ENCODE measurements at places on chromosomes 16 and 17. TPM values are rescaled to one million over a fixed set of nuclear protein-coding genes. Genes with fewer than 3 reads are reported as not detected.
A peak's percentile ranks its signal among the peaks of the same experiment; 100 is the strongest.

TTLL6 gene
- not detected for total RNA-seq

CTRB1 gene
- total RNA-seq = not detected

KRTAP9-8 gene
- total RNA-seq = not detected

SLC13A2 gene
- total RNA-seq = not detected

OR1A1 gene
- total RNA-seq = not detected

SOST gene
- 0.09 TPM for total RNA-seq

NTHL1 gene
- total RNA-seq = 36.1 TPM

KRTAP2-1 gene
- not detected for total RNA-seq

SLC47A2 gene
- not detected for total RNA-seq

HOXB4 gene
- 7.0 TPM for total RNA-seq

GRIN2A gene
- 3.4 TPM for total RNA-seq

SLC13A5 gene
- not detected for total RNA-seq

GRCh38 chr16:66189951-66190350 is 176.5 kb upstream of the CDH5 start:
- peak; percentile 98 for DNase-seq

DNA sequence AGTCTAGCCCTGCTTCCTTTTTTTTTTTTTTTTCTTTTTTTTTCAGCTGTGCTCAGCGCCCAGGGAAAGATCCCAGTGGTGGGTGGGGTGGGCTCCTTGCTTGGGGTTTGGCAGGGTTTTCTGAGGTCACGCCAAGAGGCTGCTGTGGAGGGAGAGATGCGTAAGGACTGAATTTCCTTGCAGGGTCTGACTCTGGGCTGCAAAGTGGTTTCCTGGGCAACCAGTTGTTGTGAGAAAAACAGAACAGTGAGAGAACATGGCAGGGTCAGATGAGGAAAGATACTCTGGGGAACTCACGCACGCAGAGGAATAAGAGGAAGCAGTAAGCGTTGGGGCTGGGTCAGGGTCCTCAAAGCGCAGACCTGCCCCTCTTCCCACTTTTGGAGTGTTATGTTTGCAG is 119.5 kb downstream of the IRF8 start:
- DNase-seq = peak; percentile 25

GRCh38 chr17:58412961-58413586 is 4.3 kb downstream of the RNF43 start:
- DNase-seq = no peak

- no peak for DNase-seq
Measured at GRCh38 chr17:19569785-19570543, 36.3 kb downstream of the SLC47A1 start.

DNA sequence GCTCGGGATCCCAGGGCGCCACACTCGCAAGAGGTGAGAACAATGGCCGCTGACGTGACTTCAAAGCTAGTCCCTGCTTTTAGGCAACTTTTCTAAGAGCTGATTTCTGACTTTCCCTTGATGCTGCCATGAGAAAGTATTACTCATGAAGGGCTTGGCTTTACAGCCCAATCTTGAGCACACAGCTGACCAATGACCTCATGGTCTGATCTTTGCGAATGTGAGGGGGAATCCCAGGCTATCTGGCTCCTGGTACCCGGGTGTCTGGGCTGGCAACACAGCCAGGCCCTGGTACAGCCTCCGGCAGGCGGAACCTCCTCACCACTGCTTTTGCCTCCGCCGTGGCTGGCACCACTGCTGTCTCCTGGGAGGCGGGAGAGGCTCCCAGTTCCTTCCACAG is 17.5 kb downstream of the NDUFAF8 start:
- peak; percentile 80 for DNase-seq

- DNase-seq = no peak
Measured at GRCh38 chr17:19800571-19800970, 52.5 kb upstream of the ALDH3A1 start.

- no peak for DNase-seq
Measured at GRCh38 chr17:78563189-78564145, 13.7 kb downstream of the DNAH17 start.

DNA sequence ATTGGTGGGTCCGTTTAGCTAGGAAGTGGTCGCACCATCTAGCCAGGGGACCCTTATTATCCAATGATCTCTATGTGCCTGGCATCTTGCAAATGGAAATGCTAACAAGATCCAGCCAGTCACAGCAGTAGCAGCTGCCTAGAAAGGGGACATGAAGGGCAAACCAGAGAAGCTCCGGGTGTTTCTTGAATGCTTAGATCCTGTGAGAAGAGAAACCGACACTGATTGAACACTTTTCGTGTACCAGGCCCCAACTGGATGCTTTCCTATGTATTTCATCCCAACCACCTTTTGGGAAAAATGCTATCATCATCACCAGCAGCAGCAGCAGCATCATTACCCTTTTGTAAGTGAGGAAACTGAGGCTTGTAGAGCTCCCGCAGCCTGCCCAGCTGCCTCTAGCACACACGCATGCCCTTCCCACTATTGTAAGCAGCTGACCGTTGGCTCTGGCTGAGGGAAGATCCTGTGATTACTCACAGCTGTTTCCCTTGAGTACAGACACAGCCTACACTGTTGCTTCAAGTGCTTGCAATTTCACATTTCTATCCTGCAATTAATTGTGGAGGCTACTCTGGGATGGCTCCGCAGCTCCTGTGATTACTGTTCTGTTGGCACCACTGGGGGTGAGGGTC is 180.7 kb upstream of the CACNG5 start:
- DNase-seq = peak; percentile 51

GRCh38 chr17:74117999-74118421 is 85.5 kb upstream of the RPL38 start:
- no peak for DNase-seq

- peak; percentile 98 for DNase-seq
Measured at GRCh38 chr16:58494981-58495520, 4.9 kb upstream of the NDRG4 start.

DNA sequence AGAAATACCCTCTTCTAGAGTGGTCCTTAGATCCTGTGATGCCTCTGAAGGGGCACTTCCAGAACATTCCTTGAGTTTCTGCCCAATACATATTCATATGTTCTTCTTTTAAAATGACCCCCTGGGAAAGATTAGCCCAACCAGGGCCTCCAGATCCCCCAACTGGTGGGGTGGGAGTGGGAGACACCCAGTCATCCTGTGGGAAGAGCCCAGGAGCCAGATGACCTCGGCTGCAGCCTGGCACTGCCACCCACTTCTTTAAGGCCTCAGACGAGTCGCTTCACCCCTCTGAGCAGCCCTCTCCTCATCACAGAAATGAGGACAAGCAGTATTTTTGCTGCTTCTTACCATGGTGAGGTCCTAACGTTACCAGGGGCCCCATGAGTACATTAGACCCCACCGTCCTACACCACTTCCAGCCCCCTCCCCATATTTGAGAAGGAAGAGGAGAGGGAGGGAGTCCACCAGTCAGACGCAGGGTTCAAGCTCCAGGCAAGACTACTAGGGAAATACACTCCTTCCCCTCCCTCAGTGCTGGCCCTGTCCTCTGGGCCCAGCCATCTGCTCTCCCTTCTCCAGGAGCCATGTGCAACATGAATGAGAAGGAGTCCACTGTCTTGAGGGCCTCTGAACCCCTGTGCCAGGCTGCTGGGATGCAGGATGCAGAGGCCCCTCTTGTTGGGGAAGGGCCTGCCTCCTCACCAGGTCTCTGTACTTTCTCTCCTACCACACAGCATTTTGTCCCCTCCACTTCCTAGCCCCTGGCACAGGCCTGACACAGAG is 11.8 kb downstream of the MPO start:
- no peak for DNase-seq

GRCh38 chr17:7429722-7430121 is 1.1 kb downstream of the SPEM3 start:
- no peak for DNase-seq

DNA sequence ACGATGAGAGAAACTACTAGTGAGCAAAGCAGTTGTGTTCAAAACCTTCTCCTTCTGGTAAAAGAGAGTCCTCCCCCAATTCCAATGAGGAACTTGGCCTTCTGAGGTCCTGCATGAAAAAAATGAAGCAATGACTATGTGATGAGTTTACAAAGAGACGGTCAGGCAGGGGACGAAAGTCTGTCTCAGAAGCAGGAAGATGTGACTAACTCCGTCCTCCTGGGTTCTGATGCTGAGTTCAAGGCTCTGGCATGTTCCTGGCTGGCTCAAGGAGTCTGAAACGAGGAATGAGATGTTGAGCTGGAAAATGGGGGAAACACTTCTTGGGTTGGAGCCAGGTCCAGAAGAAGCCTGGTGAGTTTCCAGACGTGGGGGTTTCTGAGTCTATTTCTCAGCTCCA is 129.6 kb downstream of the CPPED1 start:
- DNase-seq = peak; percentile 8

GRCh38 chr17:32931686-32932085 is 3.7 kb downstream of the TMEM98 start:
- no peak for DNase-seq

DNA sequence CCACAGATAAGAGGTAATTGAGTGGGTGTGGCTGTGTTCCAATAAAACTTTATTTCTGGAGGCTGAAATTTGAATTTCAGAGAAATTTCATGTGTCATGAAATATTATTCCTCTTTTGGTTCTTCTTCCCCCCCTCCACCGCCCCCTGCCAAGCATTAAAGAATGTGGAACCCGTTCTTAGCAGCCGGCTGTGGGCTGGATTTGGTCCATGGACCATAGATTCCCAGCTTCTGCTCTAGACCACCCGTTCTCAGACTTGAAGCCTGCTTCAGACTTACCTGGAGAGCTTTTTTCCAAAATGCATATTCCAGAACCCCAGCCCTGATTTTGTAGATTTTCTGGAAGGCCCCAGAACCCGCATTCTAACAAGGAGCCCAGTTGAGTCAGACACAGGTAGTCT is 15.1 kb upstream of the LASP1NB start:
- DNase-seq = no peak

GRCh38 chr17:50977487-50978159 is 111.5 kb upstream of the TOB1 start:
- no peak for DNase-seq

DNA sequence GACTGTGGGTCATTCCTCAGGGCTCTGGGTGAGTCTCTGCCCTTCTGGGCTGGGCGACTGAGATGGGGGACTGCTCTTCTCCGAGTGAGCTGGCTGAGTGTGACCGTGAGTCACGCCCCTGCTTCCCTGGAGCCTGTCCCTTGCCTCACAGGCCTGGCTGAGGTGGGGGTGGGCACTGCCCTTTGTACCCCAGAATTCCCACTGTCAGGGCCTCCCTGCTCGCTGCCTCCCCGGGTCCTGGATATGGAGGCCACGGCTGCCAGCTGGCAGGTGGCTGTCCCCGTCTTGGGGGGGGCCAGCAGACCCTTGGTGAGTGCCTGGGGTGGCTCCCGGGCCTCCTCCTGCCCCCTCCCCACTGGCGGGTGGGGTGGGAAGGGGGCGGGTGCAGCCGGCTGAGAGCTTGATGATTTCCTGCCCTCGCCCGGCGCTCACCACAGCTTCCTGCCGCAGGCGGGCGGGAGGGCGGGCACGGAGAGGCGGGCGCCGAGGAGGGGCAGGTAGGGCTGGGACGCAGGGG is at the start of gene LAT:
Gene LAT, plus strand, starts transcription at position 434 of the 517 bp plus-strand sequence. CDS start 366 bp downstream, outside the sequence.
- no peak for DNase-seq

DNA sequence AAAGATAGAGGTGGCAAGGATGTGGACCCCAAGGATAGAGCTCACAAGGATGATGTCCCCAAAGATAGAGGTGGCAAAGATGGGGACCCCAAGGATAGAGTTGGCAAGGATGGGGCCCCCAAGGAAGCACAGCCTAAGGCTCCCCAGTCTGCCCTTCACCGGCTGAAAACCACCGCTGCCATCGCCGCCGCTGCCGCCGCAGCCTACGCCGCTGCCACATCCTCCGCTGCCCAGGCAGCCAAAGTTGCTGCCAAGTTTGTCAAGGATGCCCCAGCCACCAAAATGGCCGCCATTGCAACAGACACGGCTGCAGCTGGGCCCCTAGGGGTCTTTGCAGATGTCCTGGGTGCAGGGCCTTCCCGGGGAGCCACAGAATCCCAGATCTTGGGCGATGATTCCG is 19.9 kb downstream of the C16orf96 start:
- no peak for DNase-seq

GRCh38 chr17:76641501-76641900 is 2.1 kb downstream of the ST6GALNAC1 start:
- no peak for DNase-seq

DNA sequence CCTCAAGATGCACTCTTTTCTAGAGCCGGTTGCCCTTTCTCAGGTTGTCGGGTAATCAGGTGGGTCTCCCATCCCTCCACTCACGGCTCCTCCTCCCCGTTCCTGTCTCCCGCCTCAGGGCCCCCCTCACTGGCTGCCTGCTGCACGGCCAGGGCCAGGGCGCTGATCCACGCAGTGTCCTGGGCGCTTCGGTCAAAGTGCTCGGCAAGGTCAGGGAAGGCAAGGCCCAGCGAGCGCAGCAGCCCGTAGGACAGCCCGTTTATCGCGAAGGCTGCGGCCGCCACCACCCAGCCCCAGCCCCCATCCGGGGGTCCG is 753 bp downstream of the SLC16A11 start:
- no peak for DNase-seq

GRCh38 chr17:76079535-76079955 is 563 bp downstream of the ZACN start:
- DNase-seq = no peak

- no peak for DNase-seq
Measured at GRCh38 chr16:77790009-77790372, 1.6 kb downstream of the VAT1L start.

GRCh38 chr16:87603684-87604633 is 1.7 kb downstream of the JPH3 start:
- no peak for DNase-seq

DNA sequence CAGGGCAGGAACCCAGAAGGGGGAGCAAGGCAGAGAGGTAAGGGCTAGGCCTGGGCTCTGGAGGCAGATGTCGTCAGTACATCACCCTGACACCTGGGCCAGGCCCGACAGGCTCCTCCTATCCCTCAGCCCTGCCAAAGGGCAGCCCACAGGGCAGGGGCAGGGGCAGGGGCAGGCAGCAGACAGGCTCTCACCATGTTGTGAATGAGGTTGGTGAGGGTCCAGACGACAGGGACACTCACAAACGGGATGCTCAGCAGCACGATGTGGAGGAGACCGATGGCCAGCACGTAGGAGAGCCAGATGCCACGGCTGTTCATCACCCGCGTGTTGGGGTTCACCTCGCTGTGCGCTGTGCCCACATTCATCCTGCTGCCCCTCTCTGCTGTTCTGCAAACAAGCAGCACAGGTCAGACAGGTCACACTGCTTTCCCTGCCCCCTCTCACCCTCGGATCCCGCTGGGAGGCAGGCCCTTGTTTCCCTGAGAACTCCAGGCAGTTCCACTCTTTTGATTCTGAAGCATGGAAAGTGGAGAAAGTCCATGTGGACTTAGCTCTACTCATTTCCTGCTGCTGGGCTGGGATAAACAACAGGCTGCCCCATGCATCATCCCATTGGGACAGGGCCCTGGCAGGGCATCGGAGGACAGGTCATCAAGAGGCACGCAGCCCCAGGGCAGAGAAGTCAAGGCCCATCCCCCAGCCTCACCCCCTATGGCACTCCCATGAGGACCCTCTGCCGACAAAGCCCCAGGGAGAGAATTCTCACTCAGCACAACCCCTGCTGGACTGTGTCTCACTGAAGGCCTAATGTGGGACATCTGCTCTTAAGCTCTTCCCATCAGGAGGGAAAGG is 3.3 kb downstream of the ORMDL3 start:
- peak; percentile 35 for DNase-seq
